ENCODE measurements at places on chromosomes 12 and 14.
A peak's percentile ranks its signal among the peaks of the same experiment; 100 is the strongest.

- DNase-seq, result no peak
These were observed 6.0 kb downstream of the STYX start for GRCh38 chr14:52735921-52736489.

- DNase-seq, result no peak
These were observed 18.5 kb downstream of the KRT7 start for GRCh38 chr12:52251367-52252051.

DNA sequence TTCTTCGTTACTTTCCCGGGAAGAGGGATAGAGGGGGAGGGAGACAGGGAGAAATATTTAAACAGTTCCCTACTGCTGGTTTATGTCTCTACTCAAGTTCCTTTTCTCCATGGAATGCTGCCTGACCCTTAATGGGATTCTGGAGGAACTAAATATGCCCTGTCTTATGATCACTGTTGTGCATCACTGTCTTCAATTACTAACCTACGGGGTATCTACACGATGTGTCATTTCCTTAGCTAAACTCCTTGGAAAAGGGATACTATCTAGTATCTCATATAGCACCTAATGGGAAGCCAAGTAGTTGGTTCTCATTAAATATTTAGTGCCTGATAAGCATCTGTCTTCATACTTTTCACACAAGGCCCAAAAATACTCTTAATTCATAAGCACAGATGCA lies 37.5 kb upstream of the FBLN5 start:
- no peak for DNase-seq

DNA sequence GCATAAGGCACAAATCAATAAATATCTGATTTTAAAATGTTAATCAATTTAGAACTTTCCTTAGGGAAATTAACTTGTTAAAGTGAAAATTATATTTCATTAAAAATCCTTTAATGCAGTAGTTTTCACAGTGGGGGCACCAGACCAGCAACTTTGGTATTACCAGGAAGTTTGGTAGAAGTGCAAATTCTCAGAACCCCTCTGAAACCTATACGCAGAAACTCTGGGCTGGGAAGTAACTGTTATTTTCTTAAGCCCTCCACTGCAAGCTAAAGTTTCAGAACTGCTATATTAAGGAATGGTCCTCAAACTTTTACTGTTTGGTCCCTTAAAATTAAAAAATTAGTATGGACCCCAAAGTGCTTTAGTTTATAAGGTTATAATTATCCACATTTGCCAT lies 35.7 kb downstream of the GNPTAB start:
- no peak for DNase-seq

DNA sequence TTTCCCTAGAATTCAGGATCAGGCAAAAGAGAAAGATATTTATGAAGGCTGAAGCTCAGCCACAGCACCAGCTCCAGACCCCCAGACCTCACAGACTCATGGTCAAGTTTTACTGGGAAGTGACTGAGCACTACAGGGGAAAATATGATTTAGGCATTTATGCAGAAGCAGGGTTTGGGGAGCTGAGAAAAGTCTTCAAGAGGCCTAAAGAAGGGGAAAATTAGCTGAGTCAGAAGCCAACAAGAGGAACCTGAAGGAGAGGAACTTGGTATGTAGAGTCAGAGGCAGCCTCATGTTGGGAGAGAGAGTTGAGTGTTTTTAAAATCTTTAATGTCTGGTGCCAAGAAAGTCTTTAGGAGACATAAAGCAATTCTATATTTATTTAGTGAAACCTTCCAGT lies 63.0 kb downstream of the FOS start:
- no peak for DNase-seq

GRCh38 chr14:20781803-20782202 lies 735 bp downstream of the RNASE6 start:
- DNase-seq, result no peak

DNA sequence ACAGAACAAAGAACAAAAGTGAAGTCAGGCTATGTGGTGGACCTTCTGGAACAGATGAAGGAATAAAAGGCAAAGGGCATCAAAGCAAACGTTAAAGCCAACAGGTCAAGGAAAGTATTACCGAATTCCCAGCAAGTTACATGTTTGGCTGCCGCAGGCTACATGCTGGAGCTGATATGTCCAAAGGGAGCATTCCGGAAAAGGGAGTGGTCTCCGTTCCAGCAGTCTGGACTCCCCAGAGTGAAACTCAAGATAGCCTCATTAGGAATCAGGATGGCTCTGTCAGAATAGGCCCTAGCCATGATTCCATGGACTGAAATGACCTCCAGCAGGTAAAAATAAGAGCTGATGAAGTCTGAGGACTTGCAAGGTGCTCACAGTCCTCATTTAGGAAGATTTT lies 379.8 kb upstream of the PRICKLE1 start:
- no peak for DNase-seq

DNA sequence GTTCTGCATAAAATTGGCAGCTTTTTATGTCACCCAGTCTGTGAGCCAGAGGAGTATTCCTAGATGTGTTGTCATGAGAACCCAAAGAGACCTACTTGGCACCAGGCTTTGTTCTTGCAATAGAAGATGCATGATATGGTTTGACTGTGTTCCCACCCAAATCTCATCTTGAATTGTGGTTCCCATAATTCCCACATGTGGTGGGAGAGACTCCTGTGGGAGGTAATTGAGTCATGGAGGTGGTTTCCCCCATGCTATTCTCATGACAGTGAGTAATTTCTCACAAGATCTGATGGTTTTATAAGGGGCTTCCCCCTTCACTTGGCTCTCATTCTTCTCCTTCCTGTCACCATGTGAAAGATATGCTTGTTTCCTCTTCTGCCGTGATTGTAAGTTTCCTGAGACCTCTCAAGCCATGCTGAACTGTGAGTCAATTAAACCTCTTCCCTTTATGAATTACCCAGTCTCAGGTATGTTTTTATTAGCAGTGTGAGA lies 572.0 kb upstream of the ATP2B1 start:
- DNase-seq, result no peak

GRCh38 chr12:90207799-90208198 lies 499.2 kb upstream of the ATP2B1 start:
- DNase-seq, result no peak

GRCh38 chr14:22532345-22533056 lies 56.5 kb downstream of the DAD1 start:
- DNase-seq, result no peak

- peak; percentile 59 for DNase-seq
These were observed 113.0 kb downstream of the FOXG1 start for GRCh38 chr14:28879573-28879996.

DNA sequence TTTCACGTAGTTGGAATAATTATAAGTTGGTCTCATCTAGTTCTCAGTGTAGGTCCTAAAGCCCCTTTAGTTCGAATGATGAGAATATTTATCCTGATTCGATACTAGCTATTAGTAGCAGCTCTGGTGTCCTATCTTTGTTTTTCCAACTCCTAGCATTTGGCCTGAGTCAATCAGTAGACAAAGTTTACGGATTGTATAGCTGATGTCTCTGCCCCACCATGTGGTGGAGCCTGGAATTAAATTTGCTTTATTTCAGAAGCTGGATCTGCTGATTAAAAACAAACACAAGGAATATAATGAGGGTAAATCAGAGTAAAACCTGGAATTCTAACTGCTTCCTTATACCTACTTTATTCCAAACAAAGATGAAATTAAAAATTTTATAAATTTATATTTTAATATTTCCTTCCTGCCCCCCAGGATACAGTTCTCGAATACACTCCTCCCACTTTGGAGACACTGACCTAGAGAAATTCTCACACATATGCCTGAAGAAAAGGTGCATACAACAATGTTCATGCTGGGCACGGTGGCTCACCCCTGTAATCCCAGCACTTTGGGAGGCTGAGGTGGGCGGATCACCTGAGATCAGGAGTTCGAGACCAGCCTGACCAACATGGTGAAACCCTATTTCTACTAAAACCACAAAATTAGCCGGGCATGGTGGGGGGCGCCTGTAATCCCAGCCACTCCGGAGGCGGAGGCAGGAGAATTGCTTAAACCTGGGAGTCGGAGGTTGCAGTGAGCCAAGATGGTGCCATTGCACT lies 7.6 kb upstream of the BRMS1L start:
- DNase-seq, result no peak

DNA sequence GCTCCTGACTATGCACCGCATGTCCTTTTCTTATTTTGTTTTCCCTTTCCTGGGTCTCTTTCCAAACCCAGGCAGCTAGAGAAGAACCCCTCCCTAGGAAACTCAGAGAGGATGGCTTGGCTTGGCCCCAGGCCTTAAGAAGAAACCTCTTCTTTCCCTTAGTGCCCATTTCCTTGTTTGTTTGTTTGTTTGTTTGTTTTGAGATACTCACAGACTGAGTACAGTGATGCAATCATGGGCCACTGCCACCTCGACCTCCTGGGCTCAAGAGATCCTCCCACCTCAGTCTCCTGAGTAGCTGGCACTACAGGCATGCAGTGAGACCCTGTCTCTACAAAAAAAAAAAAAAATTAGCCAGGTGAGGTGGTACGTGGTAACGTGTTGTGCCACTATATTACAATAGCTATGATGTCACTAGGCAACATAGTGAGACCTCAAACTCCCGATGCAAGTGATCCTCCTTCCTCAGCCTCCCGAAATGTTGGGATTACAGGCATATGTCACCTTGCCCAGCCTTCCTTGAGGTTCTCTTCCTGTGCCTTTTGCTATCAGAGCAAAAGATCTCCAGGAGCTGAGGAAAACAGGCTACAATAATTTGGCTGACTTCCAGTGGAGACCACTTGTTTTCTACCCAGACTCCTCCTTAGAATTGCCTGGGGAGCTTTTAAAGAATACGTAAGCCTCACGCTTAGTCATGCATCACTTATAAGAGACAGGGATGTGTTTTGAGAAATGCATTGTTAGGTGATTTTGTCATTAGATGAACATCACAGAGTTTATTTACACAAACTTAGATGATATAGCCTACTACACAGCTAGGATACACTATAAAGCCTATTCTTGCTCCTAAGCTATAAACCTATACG lies 34.5 kb upstream of the LGALS3 start:
- DNase-seq, result no peak

DNA sequence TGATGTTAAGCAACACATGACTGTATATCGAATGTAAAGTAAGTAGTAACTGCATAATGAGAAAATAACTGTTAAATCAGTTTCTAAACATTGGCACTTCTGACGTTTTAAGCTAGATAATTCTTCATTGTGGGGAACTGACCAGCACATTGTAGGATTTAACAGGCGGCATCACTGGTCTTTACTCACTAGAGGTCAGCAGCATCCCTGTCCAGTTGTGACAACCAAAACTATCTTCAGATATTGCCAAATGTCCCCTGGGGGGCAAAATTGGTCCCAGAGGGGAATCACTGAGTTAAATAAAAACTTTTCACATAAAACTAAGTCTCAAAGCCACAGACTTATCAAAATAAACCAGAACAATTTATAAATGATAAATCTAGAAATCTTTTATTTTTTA lies 65.3 kb downstream of the BLTP3B start:
- DNase-seq, result no peak

- DNase-seq, result no peak
These were observed 1012.1 kb downstream of the BCL11B start for GRCh38 chr14:98259881-98260280.

GRCh38 chr12:79687711-79688260 lies 3.0 kb downstream of the PAWR start:
- no peak for DNase-seq

DNA sequence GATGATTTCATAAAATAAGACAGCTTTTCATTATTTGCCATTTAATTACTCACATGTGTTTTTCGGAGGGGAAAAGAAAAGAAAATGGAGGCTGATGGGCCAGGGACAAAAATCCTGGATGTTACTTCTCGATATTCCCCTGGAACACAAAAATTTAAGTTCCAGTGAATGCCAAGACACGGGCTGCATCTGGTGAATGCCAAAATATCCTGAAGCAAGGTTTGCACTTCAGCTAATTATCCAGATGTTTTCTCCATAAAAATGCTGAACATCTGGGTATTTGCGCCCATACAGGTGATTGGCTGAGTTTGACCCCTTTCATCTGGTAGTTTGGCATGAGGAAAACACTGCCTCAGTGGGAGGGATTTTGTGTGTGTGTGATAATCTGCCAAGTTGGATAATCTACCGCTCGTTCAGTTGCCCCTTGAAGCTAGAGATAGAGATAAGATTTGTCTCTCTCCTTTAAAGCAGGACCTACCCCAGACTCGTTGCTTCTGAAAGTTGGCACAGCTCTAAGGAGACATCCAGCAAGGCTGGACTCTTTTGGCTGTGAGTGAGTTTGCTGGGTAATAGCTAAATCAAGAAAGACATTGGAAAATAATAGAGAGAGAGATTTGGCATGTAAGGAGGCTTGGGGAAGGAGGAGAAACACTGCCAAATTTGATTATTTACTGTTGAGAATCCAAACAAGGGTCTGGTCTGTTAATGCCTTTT lies 390.0 kb downstream of the EGLN3 start:
- DNase-seq, result no peak
